NCI-H510A (cell line): ENCODE measurements at places on chromosomes 12 and 14.

DNA sequence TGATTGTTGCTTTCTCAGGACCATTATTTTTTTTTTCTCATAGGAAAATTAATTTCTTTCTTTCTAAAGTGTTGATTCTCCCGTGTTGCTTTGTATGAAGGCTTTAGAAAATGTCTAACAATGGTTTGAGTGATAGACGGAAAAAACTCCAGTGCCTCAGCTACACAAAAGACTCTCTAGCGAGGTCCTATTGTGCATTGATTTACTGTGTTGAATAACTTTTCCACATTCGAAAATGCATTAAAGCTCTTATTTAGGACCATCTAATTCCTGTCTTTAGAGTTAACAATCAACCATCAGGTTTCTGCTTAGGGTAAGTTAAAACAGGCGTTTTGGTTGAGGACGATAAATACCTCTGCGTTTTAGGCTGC, 99.6 kb downstream of the PTPN11 start:
- no peak for DNase-seq

DNA sequence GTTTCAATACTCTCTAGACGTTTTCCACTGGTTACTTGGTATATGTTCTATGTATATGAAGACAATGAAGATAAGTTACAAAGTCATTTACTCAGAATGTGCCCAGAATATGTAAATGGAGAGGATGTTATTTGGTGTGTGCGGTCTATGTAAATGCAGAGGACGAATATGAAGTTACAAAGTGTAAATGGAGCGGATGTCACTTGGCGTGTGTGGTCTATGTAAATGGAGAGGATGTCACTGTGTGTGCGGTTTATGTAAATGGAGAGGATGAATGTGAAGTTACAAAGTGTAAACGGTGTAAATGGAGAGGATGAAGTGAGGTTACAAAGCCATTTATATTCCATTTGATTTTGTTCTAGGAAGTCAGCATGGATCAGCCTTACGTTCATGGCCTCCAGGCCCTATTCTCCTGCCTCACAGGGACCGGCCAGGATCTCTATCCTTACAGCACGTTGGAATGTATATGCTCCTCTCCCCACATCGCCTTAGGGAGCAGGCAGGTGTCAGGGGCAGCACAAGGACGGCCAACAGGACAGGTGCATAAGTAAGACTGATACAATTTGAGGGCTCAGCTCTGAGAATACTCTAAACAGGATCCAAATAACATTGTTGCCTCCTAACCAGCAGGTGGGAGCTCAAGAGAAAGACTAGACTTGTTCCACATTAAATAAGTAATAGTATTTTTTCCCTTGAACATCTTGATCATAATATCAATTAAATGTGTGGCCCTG, 42.4 kb downstream of the GLRX5 start:
- no peak for DNase-seq

- DNase-seq: no peak
Observed at GRCh38 chr14:92601757-92602417, 88.3 kb downstream of the RIN3 start.

DNA sequence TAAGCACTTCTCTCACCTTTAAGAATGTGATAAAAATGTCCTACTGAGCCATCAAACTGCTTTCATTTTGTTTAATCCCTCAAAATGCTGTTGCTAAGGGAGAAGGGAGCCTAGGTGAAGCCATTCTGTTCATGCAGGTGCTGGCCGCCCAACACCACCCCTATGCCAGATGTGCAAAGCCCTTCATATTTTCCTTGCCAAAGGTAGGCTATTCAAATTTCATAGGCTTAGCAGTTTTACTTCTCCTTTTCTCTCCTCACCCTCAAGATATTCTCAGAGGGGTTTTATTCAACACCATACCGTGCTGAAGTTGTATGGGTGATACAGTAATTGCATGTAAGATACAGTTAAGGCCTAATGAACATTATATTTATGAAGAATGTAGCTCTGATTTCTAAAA, 461.7 kb downstream of the GXYLT1 start:
- no peak for DNase-seq

DNA sequence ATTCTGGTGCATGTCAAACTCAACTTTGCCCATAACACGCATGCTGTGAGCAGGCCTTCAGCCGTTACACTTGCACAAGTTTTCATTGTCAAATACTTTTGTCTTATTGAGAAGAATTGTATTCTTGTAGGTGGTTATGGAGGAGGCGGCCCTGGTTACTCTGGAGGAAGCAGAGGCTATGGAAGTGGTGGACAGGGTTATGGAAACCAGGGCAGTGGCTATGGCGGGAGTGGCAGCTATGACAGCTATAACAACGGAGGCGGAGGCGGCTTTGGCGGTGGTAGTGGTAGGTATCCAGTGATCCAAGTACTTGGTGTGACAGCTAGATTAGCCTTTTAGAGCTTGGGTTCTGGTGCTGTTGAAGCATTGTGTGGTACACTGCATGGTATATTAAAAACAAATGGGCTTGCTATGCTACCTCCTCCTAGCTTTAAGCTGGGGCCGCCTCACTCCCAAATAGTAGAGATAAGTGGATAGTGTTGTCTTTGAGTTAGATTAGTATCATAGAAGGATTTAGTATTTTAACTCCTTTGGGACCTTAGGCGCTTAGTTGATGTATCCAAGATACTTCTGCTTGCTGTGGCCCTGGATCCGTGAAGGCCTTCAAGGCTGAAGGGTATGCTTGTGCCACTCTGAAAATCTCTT, 2.5 kb downstream of the HNRNPA1 start:
- no peak for DNase-seq

GRCh38 chr12:31019976-31020375, 53.7 kb upstream of the DDX11 start:
- DNase-seq: no peak

DNA sequence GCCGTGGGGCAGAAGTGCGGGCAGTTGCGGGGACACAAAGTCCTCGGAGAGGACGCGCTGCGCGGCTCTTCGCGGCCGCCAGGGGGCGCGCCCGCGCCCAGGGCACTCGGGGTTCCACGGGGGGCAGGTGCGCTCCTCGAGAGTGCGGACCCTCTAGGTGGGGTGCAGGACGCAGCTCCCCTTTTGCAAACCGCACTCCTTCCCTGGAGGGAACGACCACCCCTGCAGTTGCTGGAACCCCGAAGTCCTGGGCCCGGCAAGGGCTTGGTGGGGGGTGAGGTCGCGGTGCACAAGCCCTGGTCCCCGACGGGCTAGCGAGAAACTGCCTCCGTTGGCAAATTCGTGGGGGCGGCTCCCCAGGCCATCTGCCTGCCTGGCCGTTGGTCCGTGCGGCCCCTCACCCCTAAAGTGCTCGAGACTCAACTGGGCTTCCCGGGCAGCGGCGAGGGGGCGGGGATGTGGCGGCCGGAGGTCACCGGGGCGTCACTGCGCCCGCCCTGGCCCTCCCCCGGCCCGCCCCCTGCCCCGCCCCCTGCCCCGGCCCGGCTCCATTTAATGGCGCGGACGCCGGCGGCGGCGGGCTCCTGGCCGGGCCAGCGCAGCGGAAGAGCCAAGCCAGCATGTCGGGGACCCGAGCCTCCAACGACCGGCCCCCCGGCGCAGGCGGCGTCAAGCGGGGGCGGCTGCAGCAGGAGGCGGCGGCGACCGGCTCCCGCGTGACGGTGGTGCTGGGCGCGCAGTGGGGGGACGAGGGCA, at the start of gene ADSS1:
Gene ADSS1, plus strand, starts transcription at position 579 of the 756 bp plus-strand sequence. Its CDS starts 42 bp downstream, at position 621.
- DNase-seq: no peak

- DNase-seq: no peak
Observed at GRCh38 chr12:10620078-10620779, 6.8 kb upstream of the MAGOHB start.

DNA sequence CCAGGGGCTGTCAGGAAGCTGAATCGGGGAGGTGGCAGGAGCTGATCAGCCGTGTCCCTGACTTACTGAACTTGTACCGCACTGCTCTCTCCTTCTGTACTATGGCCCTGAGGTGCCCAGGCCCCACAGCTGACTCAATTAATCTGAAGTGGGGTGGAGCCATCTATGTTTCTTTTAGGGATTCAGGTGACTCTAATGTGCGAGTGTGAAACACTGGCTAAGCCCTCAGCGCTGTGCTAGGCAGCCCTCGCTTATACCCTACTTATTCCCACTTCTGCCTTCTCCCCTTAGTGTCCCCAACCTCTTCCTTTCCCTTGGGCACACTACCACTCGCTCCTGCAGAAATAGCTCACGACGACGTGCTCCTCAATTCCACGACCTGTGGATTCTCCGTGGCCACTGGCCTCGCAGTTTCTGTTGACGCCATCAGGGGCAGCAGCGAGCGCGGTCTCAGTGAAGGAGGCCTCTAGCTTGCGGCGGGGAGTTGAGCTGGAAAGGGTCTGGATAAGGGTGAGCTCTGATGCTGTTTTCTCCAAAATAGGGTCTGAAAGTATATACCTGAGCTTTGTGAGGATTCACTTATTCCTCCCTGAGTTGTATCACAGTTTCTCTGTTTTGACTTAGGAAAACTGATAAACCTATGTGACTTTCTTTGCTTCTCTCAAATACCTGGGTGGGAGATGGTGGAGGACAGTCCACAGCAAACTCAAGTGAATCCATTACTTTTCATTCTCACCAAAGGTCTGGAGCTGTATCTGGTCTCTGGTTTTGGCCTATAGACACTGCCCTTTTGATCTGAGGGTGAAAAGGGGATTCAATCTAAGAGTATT, 167.6 kb downstream of the SLC41A2 start:
- no peak for DNase-seq

DNA sequence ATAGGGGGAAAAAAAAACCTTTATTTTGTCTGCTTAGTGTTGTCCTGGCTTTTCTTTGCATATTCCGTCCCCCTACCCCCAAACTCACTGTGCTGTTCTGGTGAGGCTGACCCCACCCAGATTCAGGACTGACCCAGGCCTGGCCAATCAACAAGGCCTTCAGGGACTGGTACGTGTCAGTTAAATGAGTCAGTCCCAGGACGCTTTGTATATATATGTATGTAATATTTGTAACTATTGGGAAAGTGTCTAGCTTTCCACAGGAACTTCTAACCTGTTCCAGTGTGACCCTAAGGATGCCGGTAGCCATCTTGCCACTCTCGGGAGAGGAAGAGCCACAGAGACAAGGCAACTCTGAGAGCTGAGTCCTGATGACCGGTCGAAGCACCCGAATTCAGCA, 107.4 kb downstream of the VCPKMT start:
- DNase-seq: no peak

GRCh38 chr14:72104011-72104613, 171.9 kb downstream of the RGS6 start:
- DNase-seq: no peak

GRCh38 chr12:2638273-2639019, 156.3 kb upstream of the FKBP4 start:
- no peak for DNase-seq

- no peak for DNase-seq
Observed at GRCh38 chr14:34368971-34369647, 92.9 kb downstream of the SPTSSA start.

DNA sequence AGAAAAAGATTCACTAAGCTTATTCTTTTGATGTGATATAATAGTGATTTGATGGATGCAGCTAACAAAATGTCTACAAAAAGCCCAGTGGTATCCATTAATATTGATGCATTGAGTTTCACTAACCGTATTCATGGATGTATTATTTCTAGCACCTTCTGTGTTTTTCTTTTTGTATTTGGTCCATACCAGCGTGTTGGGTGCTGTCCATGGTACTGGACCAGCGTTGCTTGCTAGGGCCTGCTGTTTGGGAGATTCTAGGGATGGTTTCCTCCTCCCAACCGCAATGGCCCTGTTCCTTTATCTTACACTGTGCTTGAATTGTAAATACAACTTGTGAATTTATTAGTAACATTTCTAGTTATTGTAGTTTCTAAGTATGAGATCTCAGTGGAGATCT, 31.7 kb downstream of the ANO4 start:
- DNase-seq: no peak

- no peak for DNase-seq
Observed at GRCh38 chr14:22814941-22815713, at the start of gene SLC7A7. Gene SLC7A7, minus strand, starts transcription at chr14:22815435. Its CDS starts 2,037 bp downstream, at chr14:22813398.

GRCh38 chr12:94793191-94793595, 142.8 kb upstream of the TMCC3 start:
- DNase-seq: no peak

- DNase-seq: peak; percentile 84
Observed at GRCh38 chr12:52217223-52217622, 15.8 kb upstream of the KRT7 start.

- no peak for DNase-seq
Observed at GRCh38 chr12:116922194-116922897, 11.6 kb downstream of the FBXW8 start.

- DNase-seq: no peak
Observed at GRCh38 chr12:2451025-2451424, 343.7 kb upstream of the FKBP4 start.

- DNase-seq: no peak
Observed at GRCh38 chr12:46965137-46965536, 114.3 kb upstream of the PCED1B start.

DNA sequence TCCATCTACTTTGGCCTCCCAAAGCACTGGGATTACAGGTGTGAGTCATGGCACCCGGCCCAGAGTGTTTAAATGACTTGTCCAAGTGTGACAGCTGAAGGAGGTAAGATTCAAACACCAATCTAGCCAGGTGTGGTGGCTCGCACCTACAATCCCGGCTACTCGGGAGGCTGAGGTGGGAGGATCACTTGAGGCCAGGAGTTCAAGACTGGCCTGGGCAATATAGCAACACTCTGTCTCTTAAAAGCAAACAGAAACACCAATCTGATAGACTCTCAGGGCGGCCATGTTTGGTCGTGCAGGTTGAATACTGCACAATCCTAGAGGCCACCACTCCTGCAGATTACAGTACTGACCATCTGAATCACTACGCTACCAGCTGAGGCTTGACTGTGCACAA, 68.7 kb downstream of the RBM19 start:
- no peak for DNase-seq

DNA sequence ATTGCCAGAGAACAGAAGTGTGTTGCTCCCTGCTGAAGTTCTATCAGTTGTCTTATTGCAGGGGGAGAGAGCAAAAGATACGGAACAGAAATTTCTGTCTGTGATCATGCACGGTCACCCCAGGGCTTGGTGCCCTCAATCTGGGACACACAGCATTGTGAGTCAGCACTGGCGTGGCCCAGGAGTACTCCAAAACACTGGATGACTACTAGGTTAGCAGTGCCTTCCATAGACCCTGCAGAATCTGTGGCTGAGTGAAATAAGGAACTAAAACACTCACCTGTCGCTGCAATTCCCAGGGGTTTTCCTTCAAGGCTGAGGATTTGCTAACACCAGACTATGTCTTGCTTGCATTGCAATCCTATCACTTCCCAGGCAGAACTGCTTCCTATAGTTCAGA, 165.5 kb downstream of the ANO6 start:
- no peak for DNase-seq

DNA sequence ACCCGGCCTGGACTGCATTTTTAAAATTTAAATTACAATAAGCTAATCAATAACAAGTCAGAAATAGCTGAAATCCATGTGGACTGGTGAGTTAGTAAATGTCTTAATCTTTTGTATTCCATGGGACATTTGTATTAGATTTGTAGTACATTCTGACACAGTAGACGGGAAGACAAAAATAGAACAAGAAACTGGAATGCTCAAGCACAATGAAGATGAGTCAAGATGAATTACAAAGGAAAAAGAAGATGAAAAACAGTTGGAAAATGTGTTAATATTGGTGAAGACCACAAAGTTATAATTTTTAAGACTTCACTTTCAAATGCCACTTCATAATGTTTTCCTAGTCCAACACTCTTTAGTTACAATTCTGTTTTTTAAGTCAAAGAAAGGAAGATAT, 97.8 kb upstream of the FERMT2 start:
- no peak for DNase-seq
